Effector memory CD4-positive, alpha-beta T cell (primary cell): ENCODE measurements at places on chromosomes 12 and 14.

GRCh38 chr14:101453225-101453624 lies 108.1 kb upstream of the DIO3 start:
- no peak for DNase-seq
- H3K36me3 ChIP-seq, result no peaks in the 10 kb centered on the region
- no peaks in the 10 kb centered on the region for H3K4me1 ChIP-seq
- peaks cover 22% of the 10 kb centered on the region for H3K27me3 ChIP-seq
- no peak overlapping the region for H3K4me3 ChIP-seq
- H3K27ac ChIP-seq, result no peak overlapping the region

DNA sequence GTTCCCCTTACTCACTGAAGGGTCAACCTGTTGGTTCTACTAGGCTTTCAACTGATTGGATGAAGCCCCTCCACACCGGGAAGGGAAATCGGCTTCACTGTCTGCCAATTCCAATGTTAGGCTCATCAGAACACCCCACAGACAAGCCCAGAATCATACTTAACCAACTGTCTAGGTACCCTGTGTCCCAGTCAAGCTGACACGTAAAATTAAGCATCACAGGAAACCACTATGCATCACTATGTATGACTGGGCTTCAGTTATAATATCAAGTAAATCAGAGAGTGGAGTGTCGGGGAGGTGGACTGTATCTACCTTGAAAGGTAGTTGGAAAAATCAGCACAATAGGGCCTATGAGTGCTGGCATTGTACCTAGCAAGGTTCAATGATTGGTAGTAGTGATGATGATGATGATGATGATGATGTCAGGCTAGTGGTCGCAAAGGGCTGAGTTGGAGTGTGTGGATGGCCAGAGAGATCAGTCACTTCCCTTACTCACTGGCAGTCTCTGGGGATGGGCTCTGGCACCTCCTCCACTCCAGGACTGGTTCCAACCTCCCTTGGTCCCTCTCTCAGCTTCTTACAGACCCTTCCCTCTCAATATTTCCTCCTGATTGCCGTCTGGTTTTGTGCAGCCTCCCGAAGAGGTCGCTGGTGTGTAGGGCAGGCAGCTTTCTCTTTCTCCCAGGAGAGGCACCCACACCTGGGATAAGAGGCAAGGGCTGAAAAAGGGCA lies 3.3 kb upstream of the ATG101 start:
- DNase-seq, result no peak
- H3K36me3 ChIP-seq, result no peaks in the 10 kb centered on the region
- no peak overlapping the region for H3K27ac ChIP-seq
- no peaks in the 10 kb centered on the region for H3K27me3 ChIP-seq
- no peak overlapping the region for H3K4me3 ChIP-seq

DNA sequence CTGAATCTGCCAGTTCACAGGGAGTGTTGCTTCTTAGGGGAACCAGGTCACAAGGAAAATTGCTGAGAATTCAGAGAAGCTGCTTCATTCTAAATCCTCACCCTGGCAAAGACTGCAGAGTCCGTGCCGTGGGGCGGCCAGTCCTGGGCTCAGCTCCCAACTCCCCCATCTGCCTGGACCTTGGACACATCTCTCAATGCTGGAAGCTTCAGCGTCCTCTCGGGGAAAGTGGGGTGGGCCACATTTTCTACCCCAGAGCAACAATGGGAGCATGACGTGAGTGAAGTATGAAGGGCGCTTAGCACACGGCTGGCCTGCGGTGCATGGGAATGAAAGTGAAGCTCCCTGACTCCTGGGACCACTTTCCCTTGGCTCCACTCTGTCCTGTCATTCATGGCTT lies 31.2 kb downstream of the HVCN1 start:
- H3K4me1 ChIP-seq, result no peaks in the 10 kb centered on the region
- H3K27ac ChIP-seq, result no peak overlapping the region
- DNase-seq, result no peak
- H3K36me3 ChIP-seq, result no peaks in the 10 kb centered on the region

DNA sequence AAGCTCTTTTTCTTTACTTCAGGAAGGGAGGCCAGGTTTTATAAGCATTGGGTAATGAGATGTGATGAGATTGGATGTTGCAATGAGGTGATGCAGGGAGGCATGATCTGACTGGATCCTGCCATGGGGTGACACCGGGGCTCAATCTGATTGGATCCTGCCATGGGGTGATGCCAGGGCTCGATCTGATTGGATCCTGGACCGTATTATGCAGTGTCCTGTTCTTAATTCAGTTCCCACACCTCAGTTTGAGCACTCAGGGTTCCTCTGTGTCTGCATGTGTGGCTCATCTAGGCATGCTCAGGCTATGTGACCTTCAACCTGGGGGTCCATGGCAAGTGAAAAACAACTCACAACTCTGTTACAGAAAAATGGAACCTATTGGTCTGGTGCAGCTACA lies 166.4 kb downstream of the SLC15A4 start:
- no peak for DNase-seq
- no peaks in the 10 kb centered on the region for H3K4me1 ChIP-seq
- H3K27me3 ChIP-seq, result no peaks in the 10 kb centered on the region

DNA sequence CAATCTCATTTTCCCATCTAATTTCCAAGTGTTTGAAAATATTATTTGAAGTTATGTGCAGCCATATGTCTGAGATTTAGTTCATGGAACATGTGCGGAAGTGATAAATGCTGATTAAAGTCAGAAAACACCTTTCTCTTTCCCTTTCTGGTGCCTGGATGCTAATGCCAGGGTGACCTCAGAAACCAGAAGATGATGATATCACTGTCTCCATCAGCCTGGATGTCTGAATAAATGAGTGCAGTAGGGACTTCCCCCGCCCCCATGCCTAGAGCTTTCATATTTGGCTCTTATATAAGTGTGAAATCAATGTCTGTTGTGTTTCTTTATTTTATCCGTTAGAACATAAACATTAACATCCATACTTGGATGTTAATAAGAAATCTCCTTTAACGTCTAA lies 261.9 kb upstream of the LRIG3 start:
- H3K4me3 ChIP-seq, result no peak overlapping the region
- H3K27me3 ChIP-seq, result no peaks in the 10 kb centered on the region
- no peaks in the 10 kb centered on the region for H3K36me3 ChIP-seq
- no peak for DNase-seq
- no peaks in the 10 kb centered on the region for H3K4me1 ChIP-seq

DNA sequence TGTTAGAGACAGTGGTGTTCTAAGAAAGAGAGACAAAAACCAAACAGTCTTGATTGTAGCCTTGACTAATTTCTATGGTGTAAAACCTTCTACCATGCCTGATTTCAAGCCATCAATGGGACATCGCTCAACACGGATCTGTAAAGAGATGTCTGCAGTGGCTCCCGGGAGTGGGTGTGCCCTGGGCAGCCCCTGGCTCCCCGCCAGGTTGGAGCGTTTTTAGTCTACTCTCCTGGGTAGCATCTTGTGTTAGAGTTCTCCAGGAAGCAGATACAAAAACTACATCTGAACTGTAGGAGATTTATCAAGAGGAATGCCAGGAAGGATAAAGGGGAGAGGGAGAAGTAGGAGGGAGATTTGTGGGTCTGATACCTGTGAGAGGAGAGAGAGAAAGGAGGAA lies 1212.9 kb downstream of the BCL11B start:
- no peak overlapping the region for H3K27ac ChIP-seq
- H3K36me3 ChIP-seq, result no peaks in the 10 kb centered on the region
- no peaks in the 10 kb centered on the region for H3K27me3 ChIP-seq

GRCh38 chr14:38143170-38143569 lies 64.5 kb upstream of the SSTR1 start:
- DNase-seq, result no peak
- no peaks in the 10 kb centered on the region for H3K4me1 ChIP-seq
- H3K27ac ChIP-seq, result no peak overlapping the region

DNA sequence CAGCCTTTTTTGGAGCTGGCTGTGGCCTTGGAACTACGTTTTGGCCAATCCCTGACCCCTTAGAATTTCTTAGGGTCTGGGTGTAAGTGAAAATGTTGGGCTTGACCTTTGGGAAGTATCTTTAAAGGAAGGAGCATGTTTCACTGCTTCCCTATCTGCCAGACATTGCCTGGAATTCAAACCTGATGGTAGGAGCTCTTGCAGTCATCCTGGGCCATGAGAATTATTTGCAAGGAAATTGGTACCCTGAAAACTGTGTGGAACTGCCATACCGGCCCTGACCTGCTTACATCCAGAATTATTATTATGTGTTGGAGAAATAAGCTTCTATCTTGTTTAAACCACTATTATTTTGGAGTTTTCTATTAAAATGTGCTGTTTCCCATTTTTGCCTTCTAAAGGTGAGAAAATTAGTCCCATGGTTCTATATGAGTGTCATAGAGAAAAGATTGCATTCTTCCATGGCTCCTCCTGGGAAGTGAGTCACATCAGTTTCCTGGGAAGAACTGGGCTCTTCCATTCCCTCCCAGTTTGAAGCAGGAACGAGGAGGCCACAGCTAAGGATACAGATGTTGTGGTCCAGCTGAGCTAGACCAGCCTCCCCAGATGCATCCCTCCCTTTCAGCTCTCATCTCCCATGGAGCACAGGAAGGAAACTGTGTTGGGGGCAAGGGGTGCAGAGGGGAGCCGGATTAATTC lies 9.5 kb upstream of the PGF start:
- H3K4me3 ChIP-seq, result no peak overlapping the region
- H3K27ac ChIP-seq, result no peak overlapping the region
- H3K27me3 ChIP-seq, result no peaks in the 10 kb centered on the region
- DNase-seq, result no peak

- no peak for DNase-seq
- no peak overlapping the region for H3K27ac ChIP-seq
- no peaks in the 10 kb centered on the region for H3K36me3 ChIP-seq
- H3K4me1 ChIP-seq, result no peaks in the 10 kb centered on the region
- no peaks in the 10 kb centered on the region for H3K27me3 ChIP-seq
Measured at GRCh38 chr12:42298887-42299286, 27.0 kb downstream of the ZCRB1 start.

DNA sequence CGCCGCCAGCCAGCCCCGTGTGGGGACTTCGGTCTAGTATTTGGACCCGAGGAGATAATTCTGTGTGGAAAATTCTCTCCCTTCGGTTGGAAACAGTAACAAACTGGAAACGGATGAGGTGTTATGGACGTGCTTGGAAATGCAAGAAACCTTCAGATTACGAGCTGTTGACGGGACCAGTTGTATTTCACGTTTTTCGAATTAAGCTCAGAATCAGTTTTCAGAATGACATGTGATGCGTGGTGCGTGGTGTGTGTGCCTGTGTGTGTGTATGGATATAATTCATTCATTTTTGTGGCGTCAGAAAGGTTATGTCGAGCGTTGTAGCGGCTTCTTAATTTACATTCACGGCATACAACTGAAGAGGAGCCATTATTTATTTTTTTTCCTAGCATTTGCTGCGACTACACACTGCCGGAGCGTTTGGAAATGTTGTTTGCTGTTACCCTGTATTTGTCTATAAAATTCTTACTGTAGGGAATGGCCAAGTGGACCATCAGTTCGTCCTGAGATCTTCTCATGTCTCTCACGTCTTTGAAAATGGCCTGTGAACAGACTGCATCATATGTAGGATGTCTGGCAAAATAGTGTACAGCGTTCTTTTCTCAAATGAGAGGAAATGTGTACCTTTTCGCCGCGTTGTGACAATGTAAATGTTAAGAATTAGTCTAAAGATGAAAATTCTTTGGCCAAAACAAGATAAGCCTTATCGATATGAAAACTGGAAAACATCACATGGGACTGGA lies 1.3 kb downstream of the TRAF3 start:
- no peaks in the 10 kb centered on the region for H3K36me3 ChIP-seq
- H3K27ac ChIP-seq, result peak overlapping the region; percentile 86
- H3K4me3 ChIP-seq, result peak overlapping the region; percentile 59
- no peak for DNase-seq

DNA sequence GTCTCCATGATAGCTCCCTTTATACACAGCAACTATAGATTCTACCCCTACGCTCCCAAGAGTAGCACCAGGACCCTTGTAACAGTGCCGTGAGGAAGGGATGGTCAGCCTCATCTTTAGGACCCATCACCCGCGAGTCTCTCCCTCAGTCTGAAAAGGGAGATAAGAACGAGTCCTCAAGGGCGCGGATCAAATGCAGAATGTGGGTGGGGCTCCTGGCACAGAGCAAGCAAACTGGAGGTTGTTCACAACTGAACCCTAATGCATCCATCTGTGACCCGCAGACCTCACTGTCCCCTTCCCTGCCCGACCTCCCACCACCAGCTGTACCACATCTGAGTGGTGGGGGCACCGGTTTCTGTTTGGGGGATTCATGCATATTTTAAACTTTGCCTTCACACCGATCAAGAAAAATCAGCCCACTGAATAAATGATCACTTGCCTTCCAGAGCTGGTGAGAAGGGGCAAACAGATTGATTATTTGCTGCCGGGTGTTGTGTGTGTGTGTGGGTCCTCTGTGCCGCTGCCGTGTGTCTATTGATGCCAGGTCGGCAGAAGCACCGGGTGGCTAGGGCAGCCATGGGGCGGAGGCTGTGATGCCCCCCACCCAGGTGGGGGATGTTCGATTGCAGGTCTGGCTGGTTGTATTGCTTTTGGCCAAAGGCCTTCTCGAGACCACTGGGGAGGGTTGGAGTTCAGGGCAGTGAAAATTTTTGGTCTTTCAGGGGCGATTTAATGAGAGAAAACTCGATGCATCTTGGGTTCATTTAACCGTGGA lies 35.7 kb upstream of the BEGAIN start:
- no peak for DNase-seq
- H3K4me1 ChIP-seq, result no peaks in the 10 kb centered on the region
- no peaks in the 10 kb centered on the region for H3K36me3 ChIP-seq

GRCh38 chr12:553216-554000 lies 93.7 kb downstream of the B4GALNT3 start:
- no peak overlapping the region for H3K27ac ChIP-seq
- H3K27me3 ChIP-seq, result no peaks in the 10 kb centered on the region
- H3K36me3 ChIP-seq, result no peaks in the 10 kb centered on the region
- peaks cover 22% of the 10 kb centered on the region for H3K4me1 ChIP-seq

- peak overlapping the region; percentile 79 for H3K4me3 ChIP-seq
- no peaks in the 10 kb centered on the region for H3K36me3 ChIP-seq
- peaks cover 15% of the 10 kb centered on the region for H3K4me1 ChIP-seq
- peak overlapping the region; percentile 79 for H3K27ac ChIP-seq
Measured at GRCh38 chr14:60249321-60250256, 568 bp downstream of the PPM1A start.

GRCh38 chr12:12734561-12735071 lies 17.4 kb downstream of the CDKN1B start:
- no peak for DNase-seq
- peak overlapping the region; percentile 68 for H3K27ac ChIP-seq
- no peaks in the 10 kb centered on the region for H3K36me3 ChIP-seq
- H3K4me3 ChIP-seq, result no peak overlapping the region

DNA sequence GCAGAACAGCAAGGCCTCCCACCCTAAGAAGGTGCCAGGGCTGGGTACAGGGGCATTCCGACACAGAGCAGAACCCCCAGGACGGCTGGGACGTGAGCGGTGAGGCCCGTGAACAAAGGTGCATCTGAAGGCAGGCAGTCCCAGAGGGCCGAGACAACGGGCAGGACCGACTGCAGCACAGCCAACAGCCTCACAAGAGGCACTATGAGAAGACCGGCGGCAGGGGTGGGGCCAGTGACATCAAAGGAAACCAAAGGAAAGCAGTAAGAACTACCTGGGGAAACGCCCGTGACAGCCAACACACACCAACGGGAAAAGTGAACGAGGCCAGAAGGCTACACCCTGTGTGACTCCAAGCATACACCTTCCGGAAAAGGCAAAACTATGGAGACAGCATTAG lies 9.1 kb downstream of the BTBD6 start:
- H3K36me3 ChIP-seq, result no peaks in the 10 kb centered on the region
- H3K27me3 ChIP-seq, result no peaks in the 10 kb centered on the region
- H3K27ac ChIP-seq, result no peak overlapping the region
- no peak overlapping the region for H3K4me3 ChIP-seq
- no peak for DNase-seq
